ENCODE measurements at places on chromosomes 13 and 19.

DNA sequence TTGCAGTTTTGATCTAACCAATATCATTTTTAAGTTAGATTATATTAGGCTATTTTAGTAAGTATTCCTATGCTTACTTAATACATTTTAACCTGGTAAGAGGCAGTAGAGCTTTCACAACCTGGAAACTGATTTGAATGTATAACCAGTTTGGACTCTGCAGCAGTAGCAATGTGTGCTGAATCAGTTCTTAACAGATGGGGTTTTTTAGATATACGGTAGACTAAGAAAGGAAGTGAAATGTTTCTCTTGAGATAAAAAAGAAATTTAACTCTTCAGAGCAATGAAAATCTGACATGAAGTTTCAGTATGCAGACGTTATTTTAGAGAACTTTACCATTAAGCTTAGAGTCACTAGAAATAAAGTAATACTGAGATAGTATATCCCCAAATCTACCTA is 2.7 kb downstream of the NBEA start:
- no peak for DNase-seq

- DNase-seq = no peak
Measured at GRCh38 chr19:42153672-42154433, 21.6 kb upstream of the POU2F2 start.

- DNase-seq = no peak
Measured at GRCh38 chr13:81031996-81032395, 691.1 kb upstream of the SPRY2 start.

DNA sequence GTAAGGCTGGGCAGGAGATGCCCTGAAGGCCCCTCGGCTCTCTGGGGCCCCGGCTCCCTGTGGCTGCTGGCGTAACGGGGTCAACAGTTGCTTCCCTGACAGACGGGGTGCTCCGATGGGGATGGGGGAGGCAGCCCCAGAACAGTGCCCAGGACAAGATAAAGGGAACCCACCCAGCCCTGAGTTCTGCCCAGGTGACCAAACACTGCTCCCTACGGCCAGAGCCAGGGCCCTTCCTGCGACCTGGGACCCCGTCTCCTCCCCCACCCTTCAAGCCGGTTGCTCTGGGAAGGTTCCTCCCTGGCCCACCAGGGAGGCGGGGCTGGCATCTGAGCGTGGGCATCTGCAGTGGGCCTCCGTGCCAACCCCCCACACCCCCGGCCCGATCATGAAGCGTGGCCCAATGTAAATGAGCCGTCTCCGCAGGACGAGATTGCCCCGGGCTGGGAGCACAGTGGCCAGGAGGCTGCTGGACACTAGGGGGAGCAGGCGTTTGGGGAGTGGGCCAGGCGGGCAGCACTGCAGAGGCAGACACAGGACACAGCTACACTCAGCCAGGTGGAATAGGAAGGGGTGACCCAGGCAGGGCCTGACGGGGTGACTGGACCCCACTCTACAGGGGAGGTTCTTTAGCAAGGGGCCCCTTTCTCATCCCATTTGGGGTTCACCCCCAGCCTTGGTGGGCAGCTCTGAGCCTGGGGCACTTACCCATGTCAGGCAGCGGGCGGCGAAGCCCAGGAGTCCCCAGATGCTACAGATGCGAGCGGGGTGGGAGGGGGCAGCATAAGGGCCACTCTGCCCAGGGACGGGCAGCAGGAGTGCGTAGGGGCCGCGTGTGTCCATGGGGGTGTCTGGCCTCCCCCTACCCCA is 1.2 kb upstream of the NKPD1 start:
- no peak for DNase-seq

DNA sequence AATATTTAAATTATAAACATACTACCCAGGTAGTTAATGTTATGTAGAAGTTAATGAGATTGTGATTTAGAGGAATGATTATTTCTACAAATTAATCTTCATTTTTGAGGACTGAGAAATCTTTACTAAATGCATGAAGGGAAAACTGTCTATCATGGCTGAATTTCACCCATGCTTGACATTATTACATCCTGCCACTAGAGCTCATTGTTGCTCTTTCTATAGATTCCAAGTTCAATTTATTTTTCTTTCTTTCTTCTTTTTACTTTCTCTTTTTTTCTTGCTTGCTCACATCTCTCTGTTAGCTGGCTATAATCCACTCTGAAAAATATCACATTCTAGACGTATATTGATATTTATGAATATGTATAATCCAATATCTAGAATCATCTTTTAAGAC is 505.0 kb upstream of the KLHL1 start:
- DNase-seq = no peak
